ENCODE measurements at places on chromosomes 5 and 9.

- no peak for DNase-seq
These were observed 292.6 kb upstream of the DAB2 start for GRCh38 chr5:39717176-39717897.

GRCh38 chr9:82088591-82088990, 100.0 kb downstream of the SPATA31D1 start:
- DNase-seq: no peak

DNA sequence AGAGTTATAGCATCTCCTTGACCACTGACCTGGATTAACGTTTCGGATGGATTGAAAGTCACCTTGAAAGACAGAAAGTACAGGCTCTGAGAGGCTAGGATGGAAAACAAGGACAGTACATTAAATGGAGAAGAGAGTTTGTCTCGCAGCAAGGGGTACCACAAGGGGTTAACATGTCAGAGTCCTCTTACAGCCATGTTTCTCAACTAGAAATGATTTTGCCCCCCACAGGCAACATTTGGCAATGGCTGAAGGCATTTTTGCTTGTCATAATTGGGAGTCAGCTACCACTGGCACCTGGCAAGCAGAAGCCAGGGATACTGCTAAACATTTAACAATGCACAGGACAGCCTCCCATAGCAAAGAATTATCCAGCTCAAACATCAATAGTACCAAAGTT, 90.8 kb upstream of the EQTN start:
- no peak for DNase-seq

DNA sequence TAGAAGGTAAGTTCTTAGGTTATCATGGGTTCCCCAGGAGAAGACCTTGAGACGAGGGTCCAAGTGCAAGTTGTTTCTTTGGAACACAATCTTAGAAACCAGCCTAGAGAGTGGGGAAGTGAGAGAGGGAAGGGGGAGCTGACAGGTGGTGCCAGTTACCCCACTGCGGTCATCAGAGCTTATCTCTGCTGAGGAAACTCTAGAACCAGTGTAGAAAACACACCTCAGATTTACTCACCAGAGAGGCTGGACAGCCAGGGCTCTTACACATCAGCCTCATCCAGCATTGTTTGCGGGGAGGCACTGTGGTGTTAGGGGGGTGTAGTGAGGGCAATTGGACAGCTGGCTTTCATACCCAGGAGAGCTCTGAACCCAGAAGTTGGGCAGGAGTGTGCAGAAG, 206.5 kb upstream of the RAI14 start:
- DNase-seq: no peak

GRCh38 chr5:34521628-34522290, 134.4 kb upstream of the RAI14 start:
- DNase-seq: no peak

GRCh38 chr5:150139334-150139733, 16.3 kb downstream of the PDGFRB start:
- DNase-seq: no peak

DNA sequence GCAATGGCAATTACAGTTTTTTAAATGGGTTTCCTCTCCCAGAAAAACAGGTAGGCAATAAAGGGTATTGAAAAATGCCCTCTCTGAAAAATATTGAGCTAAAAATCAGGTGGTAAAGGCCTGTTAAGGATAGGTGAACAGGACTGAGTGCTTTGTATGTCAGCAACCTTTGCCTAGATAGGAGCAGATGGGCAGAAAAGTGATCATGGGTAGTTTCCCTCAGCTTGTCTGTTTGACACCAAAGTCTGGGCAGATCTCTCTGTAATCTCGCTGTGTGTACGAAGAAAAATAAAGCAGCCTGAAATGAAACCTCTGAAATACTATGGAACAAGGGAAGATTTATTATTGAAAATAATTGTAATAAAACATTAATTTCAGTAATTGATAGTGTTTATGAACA, 15.8 kb downstream of the RNF180 start:
- DNase-seq: no peak

DNA sequence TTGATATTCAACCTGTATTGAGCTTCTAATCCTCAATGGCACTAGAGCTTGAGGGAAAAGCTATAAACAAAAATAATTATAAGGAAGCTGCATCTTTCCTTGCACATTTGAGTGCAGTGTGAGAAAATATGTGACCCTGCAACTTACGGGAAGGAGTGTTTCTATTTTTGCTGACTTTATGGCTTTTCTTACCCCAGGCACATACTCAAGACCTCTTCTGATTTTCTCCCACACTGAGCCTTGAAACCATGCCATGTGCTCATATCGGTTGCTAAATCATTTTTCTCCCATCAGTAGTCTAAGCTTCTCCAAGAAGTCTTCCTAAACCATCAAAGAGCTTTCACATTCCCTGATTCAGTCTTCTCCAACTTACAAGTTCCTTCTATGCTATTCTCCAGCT, 91.5 kb downstream of the CDH6 start:
- DNase-seq: no peak

GRCh38 chr9:119961774-119962424, 592.7 kb upstream of the BRINP1 start:
- peak; percentile 7 for DNase-seq

- DNase-seq: no peak
These were observed 47.4 kb downstream of the RNF180 start for GRCh38 chr5:64213011-64213410.

DNA sequence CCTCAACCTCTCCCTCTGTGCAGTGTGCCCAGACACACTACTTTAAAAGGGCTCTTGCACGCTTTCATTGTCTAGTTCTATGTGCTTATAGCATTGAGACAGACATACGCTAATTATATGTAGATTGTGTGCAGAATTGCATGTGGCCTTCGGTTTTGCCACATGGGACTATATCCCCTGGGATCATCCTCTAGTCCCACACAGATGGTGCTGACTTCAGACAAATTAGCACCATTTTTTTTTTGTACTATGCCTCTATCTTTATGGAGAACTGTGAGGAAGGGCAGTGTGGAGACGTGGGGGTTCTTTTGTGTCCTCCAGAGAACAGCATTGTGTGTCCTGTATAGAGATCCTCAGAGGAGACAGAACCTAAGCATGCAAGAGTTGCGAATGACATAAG, 29.3 kb downstream of the PAPPA start:
- no peak for DNase-seq

DNA sequence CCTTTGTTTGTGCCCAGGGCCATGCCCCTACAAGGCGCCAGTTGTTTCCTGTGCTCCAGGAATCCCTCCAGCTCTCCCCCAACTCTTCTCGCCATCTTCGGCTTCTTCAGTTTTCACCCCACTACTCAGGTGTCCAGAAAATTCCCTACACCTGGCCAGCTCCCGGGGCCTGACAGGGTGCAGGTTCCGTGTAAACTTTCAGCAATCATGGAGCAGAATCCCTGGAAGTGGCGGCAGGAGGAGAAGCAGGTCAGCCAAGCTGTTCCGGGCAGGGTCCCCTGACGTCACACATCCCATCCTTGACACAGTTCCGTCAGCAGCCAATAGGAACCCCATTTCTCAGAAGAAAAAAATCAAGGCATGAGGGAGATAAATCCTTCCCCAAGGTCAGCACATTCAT, 12.2 kb upstream of the ADGRD2 start:
- DNase-seq: no peak

- DNase-seq: no peak
These were observed 594.6 kb upstream of the BRINP1 start for GRCh38 chr9:119963798-119964372.

- peak; percentile 24 for DNase-seq
These were observed 46.1 kb downstream of the DCP2 start for GRCh38 chr5:113022661-113023060.
